Retina (tissue), 1 donor: ENCODE measurements at places on chromosomes 3 and 15.

- DNase-seq = no peak
These were observed 857 bp downstream of the AEN start for GRCh38 chr15:88621789-88622604.

- DNase-seq = no peak
These were observed 13.4 kb upstream of the SELENOT start for GRCh38 chr3:150589759-150590158.

GRCh38 chr3:63607716-63608115 is 44.8 kb upstream of the SNTN start:
- DNase-seq = no peak

DNA sequence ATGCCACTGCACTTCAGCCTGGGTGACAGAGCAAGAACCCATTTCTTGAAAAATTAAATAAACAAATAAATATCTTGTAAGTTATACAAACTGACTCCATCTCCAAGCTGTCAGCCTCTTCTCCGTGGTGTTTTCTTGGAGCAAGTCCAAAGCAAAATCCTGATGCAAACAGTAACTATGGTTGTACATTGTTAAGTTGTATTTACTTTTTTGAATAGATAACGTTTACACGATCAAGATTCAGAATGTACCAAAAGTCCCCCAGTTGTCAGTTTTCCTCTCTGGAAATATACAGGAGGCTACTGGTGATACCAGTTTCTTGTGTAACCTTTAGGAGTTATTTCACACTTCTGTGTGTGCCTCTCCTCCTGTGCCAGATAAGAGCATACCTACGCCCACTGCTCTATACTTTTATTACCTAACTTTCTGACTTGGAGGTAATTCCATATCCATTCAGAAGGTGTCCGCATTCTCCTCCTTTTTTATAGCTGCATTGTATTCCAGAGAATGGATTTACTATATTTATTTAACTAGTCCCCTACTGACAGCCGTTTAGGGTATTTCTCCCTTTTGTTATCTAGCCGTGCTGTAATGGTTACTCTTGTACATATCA is 14.2 kb downstream of the CMTM7 start:
- no peak for DNase-seq

DNA sequence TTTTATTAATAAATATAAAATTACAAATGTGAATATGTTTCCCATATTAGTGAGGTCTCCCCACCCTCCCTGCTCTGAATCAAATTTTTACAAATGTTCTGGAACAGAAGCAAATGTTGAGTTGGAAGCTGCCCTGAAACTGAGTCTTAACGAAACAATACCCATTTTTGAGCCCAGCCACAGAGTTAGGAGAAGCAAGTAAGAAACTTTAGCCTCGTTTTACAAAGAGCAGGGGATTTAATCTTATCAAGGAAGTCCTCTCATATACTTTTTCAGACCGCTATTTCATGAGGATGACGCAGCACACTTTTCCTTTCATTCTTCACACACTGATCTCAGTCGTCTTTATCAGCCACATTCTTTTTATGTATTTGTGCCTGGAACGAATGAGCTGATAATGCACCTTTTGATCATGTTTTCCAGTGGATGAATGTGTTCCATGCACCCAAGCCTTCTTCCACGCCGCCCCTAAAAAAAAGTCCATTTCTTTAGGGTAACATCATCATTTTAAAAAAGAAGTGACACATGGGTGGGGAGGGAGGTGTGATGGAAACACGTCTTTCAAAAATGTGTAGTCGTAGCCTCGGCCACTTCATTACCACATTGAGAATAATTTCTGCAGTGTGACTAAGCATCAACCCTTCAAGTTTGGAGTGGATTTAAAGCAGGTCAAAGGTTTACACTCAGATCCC is 48.1 kb downstream of the SETMAR start:
- DNase-seq = no peak

- DNase-seq = no peak
These were observed 15.3 kb upstream of the ROPN1 start for GRCh38 chr3:124007186-124007585.

- DNase-seq = no peak
These were observed 31.6 kb upstream of the MCTP2 start for GRCh38 chr15:94199725-94200124.

DNA sequence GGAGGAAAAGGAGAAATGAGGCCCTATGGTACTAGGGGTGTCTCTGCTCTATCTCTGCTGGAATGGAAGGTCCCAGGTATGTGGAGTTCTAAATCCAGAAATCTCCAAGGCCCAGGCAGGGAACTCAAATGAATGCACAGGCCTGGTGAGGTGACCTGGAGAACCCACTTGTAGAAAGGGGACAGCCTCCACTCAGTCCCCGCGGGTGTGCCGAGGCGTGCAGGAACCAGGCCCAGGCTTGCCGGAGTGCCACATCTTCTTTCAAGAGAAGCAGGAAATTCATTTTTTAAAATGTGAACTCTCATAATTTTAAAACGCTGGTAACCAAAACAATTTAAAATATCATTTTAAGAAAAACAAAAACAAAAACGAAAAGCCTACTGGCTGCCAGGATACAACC is 32.2 kb upstream of the ADCY5 start:
- no peak for DNase-seq

DNA sequence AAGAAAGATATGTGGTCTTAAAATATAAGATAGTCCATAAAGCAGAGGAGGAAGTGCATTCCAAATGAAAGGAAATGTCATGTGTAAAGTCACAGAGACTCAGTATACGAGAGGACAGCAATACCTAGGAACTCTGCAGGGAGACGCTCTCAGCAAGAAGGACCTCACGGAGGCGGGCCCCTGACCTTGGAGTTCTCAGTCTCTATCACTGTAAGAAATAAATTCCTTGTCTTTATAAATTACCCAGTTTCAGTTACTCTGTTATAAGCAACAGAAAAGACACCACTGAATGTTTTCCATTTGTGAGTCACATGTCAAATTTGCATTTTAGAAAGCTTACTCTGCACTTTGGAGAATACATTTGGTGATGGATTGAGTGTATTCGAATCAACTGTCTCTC is 140.6 kb downstream of the GBE1 start:
- no peak for DNase-seq

- DNase-seq = no peak
These were observed 63.4 kb downstream of the ERC2 start for GRCh38 chr3:56404884-56405283.

GRCh38 chr15:60720493-60721256 is 241.7 kb upstream of the ICE2 start:
- DNase-seq = no peak

- DNase-seq = peak; percentile 46
These were observed 81.5 kb downstream of the SMAD3 start for GRCh38 chr15:67146875-67147381.

GRCh38 chr3:172931746-172932285 is 181.3 kb downstream of the ECT2 start:
- no peak for DNase-seq

- no peak for DNase-seq
These were observed 639.4 kb upstream of the NAALADL2 start for GRCh38 chr3:174219738-174220137.

GRCh38 chr15:68299436-68299835 is 21.9 kb downstream of the FEM1B start:
- DNase-seq = no peak

GRCh38 chr3:123728014-123728413 is 143.2 kb upstream of the HACD2 start:
- no peak for DNase-seq

- DNase-seq = no peak
These were observed 60.5 kb downstream of the TOP2B start for GRCh38 chr3:25604107-25604805.

GRCh38 chr3:42166214-42166613 is 75.1 kb downstream of the TRAK1 start:
- DNase-seq = no peak

GRCh38 chr3:14880447-14881106 is 61.8 kb downstream of the FGD5 start:
- DNase-seq = no peak
